ENCODE measurements at places on chromosomes 2 and 18. TPM values are rescaled to one million over a fixed set of nuclear protein-coding genes. Genes with fewer than 3 reads are reported as not detected.

The REG3G gene
- total RNA-seq, result not detected

The DSG3 gene
- not detected for total RNA-seq

The EMILIN2 gene
- total RNA-seq, result 23.0 TPM

The HSBP1L1 gene
- total RNA-seq, result 3.7 TPM

The CCDC141 gene
- 76.1 TPM for total RNA-seq

The UGT1A4 gene
- not detected for total RNA-seq

The GAL3ST2 gene
- 0.09 TPM for total RNA-seq

GRCh38 chr2:189841019-189841418 lies 56.8 kb downstream of the PMS1 start:
- H3K27me3 ChIP-seq, result no peaks in the 10 kb centered on the region
- H3K4me3 ChIP-seq, result no peak overlapping the region
- H3K36me3 ChIP-seq, result peaks cover 9% of the 10 kb centered on the region

- no peak for DNase-seq
- H3K27ac ChIP-seq, result no peak overlapping the region
- no peak overlapping the region for H3K4me3 ChIP-seq
- peaks cover 14% of the 10 kb centered on the region for H3K36me3 ChIP-seq
These were observed 130.1 kb downstream of the NFATC1 start for GRCh38 chr18:79525556-79526467.

DNA sequence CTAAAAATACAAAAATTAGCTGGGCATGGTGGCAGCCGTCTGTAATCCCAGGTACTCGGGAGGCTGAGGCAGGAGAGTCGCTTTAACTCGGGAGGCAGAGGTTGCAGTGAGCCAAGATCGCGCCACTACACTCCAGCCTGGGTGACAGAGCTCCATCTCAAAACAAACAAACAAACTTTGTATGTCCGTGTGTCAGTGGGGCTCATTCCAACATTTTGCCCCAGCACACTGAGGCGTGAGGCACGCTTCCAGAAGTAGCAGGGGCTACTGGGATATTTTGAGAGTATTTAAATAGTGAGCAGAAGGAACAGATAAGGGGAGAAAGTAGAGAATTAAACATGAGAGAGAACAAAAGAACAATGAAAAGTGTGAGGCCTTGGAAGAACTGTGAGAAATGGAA lies 83.3 kb upstream of the TANK start:
- no peak for DNase-seq
- no peak overlapping the region for H3K4me3 ChIP-seq
- H3K4me1 ChIP-seq, result peaks cover 5% of the 10 kb centered on the region
- peak overlapping the region; percentile 55 for H3K27ac ChIP-seq

DNA sequence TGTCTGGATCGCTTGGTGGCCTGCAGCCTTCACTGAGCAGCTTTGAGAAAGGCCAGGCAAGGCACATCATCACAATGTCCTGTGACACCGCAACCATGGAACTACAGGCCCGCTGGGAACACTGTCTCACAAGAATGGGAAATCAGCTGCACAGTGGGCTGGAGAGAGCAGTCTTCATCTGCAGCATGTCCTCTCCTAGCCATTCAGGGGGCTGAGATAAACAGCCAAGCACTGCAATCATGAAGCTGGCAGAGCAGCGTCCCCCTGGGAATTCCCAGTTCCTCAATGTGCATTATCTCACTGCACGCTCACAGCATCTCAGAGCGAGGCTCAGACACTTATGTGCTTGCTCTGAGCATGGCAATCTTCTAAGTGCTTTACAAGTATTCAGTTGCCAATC lies 1.9 kb downstream of the CMPK2 start:
- no peak overlapping the region for H3K27ac ChIP-seq
- H3K4me1 ChIP-seq, result peaks cover 27% of the 10 kb centered on the region
- H3K4me3 ChIP-seq, result no peak overlapping the region
- DNase-seq, result peak; percentile 54

- H3K4me3 ChIP-seq, result no peak overlapping the region
- peak overlapping the region; percentile 35 for H3K27ac ChIP-seq
- no peaks in the 10 kb centered on the region for H3K36me3 ChIP-seq
- DNase-seq, result no peak
- H3K4me1 ChIP-seq, result peaks cover 33% of the 10 kb centered on the region
These were observed 48.9 kb downstream of the STK25 start for GRCh38 chr2:241459520-241459919.

DNA sequence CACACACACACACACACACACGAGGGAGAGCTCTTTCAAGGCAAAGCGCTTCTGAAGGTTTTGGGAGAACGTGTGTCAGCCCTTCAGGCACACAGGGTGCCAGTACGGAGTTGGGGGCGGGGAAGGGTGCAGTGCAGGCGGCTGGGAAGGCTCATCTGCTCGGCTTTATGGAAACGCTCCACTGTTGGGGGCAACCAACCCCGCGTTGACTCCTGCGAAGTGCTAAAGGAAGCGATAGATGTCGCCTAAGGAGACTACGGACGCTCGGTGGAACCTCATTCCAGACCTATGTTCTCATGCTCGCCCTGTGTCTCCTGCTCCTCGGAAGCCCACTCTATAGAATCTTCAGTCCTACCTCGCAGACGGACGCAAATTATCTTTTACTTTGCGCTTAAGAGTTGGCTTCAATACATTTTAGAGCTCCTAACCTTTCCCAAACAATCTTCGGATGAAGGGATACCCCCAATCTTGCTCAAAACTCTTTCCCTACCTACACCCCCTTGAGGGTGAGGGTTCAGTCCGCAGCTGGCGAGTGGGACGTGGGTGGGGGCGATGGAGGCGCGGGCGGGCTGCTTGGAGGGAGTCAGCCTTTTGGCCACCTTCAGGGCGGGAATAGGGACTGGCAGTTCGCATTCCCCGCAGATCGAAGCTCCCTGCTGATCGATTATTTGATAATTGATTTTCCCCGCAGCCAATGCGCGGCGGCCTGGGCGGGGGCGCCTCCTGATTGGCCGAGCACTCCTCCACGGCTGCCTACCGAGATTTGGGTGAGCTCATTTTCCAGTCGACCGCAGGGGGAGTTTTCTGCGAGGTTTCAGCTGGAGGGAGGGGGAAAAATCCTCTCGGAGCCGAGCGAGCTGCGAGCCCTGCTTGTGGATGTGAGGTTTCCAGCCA lies 1.9 kb upstream of the MEIS1 start:
- peak; percentile 99 for DNase-seq
- H3K4me1 ChIP-seq, result peaks cover 3% of the 10 kb centered on the region
- H3K36me3 ChIP-seq, result no peaks in the 10 kb centered on the region

DNA sequence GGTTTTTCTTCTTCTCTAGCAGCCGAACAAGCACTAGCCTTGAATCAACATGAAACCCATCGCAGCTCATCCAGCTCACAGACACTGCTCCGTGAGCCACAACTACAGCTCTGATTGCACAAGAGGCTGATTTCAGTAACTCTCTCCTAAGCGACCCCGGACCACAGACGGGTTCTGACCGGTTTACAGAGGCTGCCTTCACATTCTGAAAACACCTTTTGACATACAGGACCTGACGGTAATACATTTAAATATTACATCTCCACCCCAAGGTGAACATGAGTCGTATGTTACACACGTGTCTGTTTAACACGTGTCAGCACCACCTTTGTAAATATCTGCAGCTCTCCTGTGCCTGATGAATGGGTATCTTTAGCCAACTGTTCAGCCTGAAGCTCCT lies 120.7 kb downstream of the TMEM18 start:
- H3K36me3 ChIP-seq, result no peaks in the 10 kb centered on the region
- DNase-seq, result no peak
- no peak overlapping the region for H3K4me3 ChIP-seq
- H3K27ac ChIP-seq, result no peak overlapping the region

DNA sequence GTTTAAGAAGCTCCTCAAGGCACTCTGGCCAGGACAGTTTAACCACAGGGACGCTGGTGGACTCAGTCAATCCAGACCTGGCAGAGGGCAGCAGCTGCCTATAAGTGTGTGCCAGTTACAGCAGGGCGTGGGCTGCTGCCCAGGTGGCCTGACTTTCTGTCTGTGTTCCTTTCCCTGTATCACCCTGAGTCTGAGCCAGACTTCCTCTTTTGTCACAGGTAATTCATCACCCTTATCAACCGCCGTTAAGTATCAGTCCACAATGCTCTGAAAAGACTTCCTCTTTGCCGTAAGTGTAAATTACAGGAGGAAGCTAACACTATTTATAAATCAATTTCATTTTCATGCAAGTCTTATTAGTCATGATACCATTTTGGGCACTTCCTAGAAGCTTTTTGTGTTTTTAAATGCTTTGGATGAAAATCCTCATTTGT lies 7.0 kb downstream of the LPIN1 start:
- H3K4me3 ChIP-seq, result no peak overlapping the region
- no peaks in the 10 kb centered on the region for H3K36me3 ChIP-seq
- H3K4me1 ChIP-seq, result peaks cover 30% of the 10 kb centered on the region
- peak overlapping the region; percentile 35 for H3K27ac ChIP-seq

DNA sequence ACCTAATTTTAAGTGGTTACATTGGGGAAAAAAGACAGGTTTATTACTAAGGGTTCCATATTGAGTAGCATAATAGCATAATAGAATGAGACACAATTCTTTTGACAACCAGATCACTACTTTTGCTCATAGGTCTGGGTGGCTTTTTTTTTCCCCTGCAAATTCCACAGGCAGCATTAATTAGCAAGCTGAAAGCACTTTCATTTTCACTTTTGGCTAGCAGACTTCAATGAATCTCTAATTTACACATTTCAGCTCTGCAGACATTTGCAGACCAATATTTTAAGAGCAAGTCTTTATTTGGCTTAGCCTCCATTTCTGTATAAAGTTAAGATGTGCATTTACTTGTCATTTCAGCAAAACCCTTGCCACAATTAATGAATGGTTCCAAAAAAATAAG lies 185.5 kb downstream of the NOL4 start:
- H3K4me1 ChIP-seq, result no peaks in the 10 kb centered on the region
- H3K4me3 ChIP-seq, result no peak overlapping the region
- DNase-seq, result no peak
- H3K27me3 ChIP-seq, result no peaks in the 10 kb centered on the region
- H3K36me3 ChIP-seq, result no peaks in the 10 kb centered on the region
- no peak overlapping the region for H3K27ac ChIP-seq

DNA sequence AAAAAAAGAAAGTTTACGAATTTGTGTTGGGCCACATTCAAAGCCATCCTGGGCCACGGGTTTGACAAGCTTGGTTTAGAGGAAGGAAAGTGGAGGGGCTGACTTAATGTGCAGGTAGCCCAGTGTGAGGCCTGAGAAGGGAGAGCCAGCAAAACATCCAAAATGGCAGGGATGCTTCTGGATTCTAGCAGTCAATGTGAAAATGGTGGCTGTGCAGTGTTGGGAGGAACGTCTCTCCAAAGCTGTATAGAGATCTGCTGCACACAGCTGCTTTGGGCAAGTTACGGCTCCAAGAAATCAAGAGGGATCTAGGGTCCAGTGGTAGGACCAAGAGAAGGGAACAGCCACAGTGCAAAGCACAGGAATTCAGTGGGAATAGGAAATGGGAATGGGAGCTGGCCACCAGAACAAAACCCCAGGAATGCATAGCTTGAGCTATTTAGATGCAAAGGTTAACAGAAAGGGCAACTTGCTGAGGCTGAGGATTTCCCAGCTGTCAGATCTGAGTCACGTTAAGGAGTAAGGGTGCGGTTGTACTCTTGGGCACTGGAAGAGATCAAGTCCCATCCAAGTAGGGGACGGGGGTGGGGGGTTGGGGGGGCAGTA lies 70.6 kb downstream of the B3GNT2 start:
- H3K27me3 ChIP-seq, result no peaks in the 10 kb centered on the region
- no peak overlapping the region for H3K27ac ChIP-seq
- no peak for DNase-seq
- no peaks in the 10 kb centered on the region for H3K36me3 ChIP-seq
- H3K4me1 ChIP-seq, result no peaks in the 10 kb centered on the region

GRCh38 chr2:147327613-147328012 lies 517.2 kb upstream of the ACVR2A start:
- no peaks in the 10 kb centered on the region for H3K4me1 ChIP-seq
- no peaks in the 10 kb centered on the region for H3K36me3 ChIP-seq
- no peaks in the 10 kb centered on the region for H3K27me3 ChIP-seq

DNA sequence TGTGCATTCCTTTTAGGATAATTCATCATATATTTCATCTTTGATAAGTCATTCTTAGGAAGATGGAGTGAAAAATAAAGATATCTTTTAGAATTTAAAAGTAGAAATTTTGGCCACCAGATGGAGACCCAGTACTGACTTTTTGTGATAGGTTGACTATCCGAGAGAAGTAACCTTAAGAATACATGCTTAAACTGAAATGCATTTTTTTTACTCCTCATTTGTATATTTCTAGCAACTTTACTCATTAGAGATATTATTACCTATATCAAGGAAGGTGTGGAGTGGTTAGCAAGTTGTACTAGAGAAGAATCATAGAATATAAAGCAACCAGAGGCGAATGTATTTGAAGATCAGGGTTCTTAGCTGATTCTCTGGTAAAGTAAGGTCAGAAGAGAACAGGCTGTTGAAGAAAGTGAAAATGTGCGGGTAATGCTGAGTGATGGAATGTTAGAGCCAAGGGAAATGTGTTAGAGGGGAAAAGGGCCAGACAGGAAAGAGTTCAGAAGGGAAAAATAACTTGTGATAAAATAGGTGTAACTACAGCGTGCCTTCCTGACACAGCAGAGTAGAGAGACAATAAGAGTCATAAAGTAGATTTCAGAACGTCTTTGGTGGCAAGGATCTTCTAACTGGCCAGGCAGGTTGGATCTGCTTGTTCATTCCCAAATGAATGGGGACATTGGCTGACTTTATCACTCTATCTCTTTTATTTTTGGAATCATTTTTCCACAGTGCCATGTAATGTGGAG lies 52.3 kb downstream of the TDRD15 start:
- no peaks in the 10 kb centered on the region for H3K4me1 ChIP-seq
- peak; percentile 55 for DNase-seq
- H3K36me3 ChIP-seq, result no peaks in the 10 kb centered on the region
- no peak overlapping the region for H3K4me3 ChIP-seq
- no peaks in the 10 kb centered on the region for H3K27me3 ChIP-seq

DNA sequence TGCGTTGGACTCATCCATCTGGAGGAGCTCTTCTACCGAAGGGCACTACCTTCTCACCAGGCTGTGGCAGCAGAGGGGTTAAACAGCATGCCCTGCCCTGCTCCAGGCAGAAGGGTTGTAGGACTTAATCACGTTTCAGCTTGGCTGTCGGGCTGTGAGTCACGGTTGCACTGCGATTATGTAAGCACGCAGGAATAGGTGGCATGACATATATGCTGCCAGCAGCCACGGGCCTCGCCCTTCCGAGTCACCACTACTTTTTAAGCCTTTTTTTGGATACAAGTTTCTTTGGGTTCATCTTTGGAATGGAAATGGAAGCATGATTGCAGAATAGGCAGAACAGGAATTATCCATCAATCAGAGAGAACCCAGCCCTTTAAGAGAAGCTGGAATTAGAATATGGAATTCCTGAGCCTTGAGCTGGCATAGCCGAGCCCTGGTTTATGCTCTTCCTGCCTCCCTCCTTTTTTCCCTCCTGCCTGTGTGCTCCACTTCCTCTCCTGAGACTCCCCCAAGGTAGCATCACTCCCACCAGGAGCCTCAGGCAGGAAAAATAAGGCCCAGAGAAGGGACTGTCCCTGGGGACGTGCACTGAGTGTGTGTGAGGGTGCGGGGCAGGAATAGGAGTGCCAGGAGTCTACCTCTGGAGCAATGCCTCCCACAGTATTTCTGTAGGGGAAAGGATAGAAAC lies 86.8 kb downstream of the SEMA4F start:
- H3K4me3 ChIP-seq, result no peak overlapping the region
- DNase-seq, result peak; percentile 30
- H3K36me3 ChIP-seq, result no peaks in the 10 kb centered on the region
- no peaks in the 10 kb centered on the region for H3K27me3 ChIP-seq
- peaks cover 8% of the 10 kb centered on the region for H3K4me1 ChIP-seq

All from muscle of leg (tissue), 16 donors.